ENCODE measurements at places on chromosomes 2 and 18.

- DNase-seq = no peak
These were observed 5.0 kb downstream of the TFPI start for GRCh38 chr2:187549193-187549592.

GRCh38 chr2:147204102-147204501, 640.7 kb upstream of the ACVR2A start:
- DNase-seq = no peak

DNA sequence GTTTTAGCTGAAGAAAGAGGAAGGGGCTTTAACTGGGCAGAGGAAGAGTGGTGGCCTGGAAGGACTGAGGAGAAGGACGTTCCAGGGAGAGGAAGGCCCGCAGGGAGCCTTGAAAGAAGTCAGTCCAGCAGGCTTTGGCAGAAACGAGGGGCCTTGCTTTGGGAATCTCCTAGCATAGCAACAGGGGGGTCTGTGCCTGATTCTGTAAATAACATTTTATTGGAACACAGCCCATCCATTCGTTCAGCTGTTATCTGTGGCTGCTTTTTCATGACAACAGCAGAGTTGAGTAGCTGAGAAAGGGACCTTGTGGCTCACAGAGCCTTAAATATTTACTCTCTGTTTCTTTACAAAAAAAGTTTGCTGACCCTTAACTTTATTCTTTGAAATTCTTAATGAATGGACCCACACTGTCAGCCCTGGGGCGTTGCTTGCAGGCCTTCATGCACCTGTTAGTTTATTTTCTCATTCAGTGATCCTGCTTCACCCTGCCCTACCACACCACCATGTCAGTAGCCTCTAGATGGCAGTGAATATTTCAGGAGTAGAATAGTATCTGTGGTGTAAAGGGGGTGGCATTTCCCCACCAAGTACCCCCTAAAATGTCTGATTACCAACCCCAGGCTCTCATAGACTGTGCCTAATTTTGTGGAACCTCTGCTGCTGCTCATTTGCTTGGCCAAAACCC, 61.0 kb downstream of the MGAT5 start:
- DNase-seq = no peak

DNA sequence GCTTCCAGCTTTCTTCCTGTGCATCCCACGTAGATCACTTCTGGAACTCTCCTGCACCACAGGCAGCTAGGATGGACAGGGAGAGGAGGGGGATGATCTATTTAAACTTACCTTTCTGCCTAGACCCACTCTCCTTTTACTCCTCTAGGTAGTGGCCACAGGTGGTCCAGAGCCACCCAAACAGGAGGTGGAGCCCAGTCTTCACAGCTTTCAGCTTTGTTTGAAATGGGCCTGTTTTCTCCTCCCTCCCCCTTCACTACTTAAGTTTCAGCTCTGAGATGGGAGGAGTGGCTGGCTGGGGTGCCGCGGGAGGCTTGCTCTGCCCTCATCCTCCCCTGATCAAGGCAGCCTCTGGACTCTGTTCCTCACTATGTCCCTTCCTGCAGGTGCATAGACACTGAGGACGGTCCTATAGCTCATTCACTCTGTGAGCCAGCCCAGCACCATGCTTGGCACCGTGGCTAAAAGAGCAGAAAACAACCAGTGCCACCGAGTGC, 12.6 kb upstream of the CELF4 start:
- DNase-seq = no peak

DNA sequence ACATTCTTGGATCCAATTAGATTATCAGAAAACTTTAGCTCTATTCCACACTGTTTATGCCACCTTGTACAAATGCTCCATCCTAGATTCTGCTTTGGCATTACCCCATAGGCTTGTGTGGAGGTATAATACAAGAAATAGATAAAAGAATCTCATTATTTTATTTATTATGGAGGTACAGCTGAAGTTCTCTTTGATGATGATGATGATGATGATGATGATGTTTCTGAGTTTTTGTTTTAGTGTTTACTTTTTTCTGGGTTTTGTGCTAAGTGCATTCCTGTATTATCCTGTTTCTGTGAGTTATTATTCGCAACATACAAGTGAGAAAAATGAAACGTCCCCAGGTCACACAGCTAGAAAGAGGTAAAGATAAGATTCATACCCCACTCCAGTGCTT, 43.4 kb downstream of the ANXA4 start:
- DNase-seq = no peak

DNA sequence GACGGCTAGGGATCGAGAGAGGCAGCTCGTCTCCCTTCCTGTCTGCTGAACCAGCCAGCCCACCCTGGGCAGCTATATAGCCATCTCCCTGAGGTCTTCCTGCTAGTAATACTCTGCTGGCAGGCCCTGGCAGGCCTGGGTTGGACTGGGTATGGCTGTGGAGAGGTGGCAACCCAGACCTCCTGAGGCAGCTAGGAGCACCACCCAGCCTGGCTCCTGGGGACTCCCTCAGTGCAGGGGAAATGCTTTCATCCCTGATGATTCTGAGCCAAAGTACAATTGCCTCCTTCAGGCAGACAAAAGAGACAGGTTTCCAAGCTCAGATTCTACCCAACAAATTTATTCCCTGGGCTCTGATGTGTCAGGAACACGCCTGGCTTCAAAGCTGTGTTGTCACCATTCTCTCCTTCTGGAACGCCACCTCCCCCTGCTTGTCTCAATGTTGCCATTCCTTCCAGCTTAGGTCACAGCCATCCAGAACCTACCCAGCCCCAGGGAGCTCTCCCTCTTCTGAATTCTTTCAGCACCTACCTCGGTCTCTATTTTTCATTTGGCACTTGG, 4.7 kb upstream of the DNAJB2 start:
- DNase-seq = no peak

GRCh38 chr2:40360652-40361051, 91.2 kb downstream of the SLC8A1 start:
- no peak for DNase-seq

All from WERI-Rb-1 (cell line).